ENCODE measurements at places on chromosomes 12 and 14.
A peak's percentile ranks its signal among the peaks of the same experiment; 100 is the strongest.

GRCh38 chr12:111578971-111579340 is 20.2 kb downstream of the ATXN2 start:
- DNase-seq = no peak

DNA sequence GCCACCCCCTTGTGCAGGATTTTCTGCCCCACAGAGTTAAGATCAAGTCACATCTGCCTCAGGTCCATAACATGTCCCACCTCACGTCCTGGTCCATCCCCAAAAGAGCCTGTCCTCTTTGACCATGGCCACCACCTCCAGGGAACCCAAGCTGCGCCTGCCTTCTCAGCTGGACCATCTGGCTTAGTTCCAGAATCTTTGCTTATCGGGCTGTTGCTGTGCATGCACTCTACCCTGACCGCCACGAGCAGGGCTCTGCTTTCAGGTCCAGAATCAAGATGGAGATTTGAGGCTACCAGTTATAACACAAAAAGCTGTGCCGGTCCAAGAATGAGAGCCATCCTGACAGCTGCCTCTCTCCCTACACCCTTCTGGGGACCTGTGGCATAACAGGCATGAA is 326.7 kb downstream of the DPF3 start:
- DNase-seq = no peak

DNA sequence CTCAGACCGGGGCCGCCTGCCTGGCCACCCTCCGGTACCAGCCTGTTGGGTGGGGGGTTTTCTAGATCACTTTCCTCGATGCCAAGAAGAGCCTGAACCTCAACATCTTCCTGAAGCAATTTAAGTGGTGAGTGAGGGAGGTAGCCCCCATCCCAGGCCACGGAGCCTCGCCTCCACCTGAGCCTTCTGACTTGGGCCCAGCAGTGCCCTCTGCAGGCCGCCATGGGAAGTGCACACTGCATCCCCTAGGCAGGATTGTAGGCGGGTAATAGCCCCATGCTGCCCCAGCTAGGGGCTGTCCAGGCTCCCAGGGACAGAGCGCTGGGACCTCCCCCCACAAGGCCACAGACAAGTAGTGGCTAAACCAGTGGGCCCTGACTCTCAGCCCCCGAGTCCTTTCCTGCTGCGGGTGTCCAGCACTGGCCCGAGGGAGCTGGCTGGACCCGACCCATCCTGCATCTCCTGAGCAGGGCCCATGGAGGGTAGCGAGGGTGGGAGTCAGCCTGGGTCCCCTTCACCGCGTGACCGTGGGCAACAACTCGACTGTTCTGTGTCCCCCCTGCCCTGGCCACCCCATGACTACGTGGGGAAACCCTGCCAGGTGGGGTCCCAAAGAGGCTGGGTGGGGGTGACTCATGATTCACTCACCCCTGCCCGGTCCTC is 15.3 kb upstream of the ADSS1 start:
- peak; percentile 11 for DNase-seq

GRCh38 chr12:12902036-12902435 is 10.7 kb downstream of the GPRC5A start:
- DNase-seq = no peak

GRCh38 chr12:21695986-21696385 is 38.3 kb upstream of the LDHB start:
- DNase-seq = no peak

DNA sequence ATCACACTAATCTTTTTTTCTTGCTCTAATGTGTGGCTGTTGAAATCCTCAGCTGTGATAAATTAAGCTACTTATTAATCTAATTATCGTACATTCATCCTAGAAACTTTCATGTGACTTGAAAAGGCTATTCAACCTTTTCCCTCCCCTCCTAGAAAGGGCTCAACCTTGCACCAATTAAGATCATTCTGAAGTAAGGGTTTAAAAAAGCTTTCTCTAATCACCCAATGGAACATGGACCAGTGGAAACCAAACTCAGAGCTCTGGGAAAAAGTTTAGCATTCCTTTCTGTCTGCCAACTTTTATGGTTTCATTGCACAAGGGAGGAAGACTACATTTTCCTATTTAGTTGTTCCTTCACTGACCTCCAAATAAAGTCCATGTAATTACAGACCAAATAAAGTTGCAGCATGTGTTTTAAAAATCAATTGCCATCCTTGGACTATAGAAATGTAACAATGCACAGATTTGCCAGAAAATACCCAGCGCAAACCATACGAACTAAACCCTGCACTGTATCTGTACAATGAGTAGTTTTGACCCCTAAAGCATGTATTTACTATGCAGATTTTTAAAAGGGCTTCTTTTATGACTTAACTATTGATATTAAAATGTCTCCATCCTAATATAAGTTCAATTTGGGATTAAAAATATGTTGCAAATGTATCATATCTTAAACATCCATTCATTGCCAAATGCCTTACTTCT is 142.6 kb upstream of the OTX2 start:
- no peak for DNase-seq

GRCh38 chr12:47938093-47938492 is 25.3 kb upstream of the TMEM106C start:
- peak; percentile 26 for DNase-seq

GRCh38 chr14:77691259-77691658 is 16.6 kb downstream of the ALKBH1 start:
- no peak for DNase-seq

DNA sequence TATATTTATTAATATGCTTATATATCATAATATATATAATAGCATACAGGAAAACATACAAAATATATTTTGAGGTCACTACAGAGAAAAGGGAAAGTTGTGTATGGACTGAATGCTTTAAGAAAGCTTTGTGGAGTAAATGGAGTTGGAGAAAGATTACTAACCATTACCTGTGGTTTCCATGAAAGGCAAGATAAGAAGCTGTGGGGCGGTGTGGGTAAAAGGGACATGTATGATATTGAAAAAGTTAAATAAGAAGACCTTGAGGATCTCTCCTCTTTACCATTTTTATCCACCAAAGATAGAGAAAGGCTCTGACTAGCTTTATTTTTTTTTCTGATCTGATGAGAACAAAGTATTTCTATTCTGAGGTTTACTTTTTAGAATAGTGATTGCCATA is 404.4 kb downstream of the TRHDE start:
- no peak for DNase-seq

- no peak for DNase-seq
These were observed 319.0 kb downstream of the FOXG1 start for GRCh38 chr14:29085546-29085945.

- DNase-seq = no peak
These were observed 13.8 kb upstream of the PRKD1 start for GRCh38 chr14:29941401-29941800.

DNA sequence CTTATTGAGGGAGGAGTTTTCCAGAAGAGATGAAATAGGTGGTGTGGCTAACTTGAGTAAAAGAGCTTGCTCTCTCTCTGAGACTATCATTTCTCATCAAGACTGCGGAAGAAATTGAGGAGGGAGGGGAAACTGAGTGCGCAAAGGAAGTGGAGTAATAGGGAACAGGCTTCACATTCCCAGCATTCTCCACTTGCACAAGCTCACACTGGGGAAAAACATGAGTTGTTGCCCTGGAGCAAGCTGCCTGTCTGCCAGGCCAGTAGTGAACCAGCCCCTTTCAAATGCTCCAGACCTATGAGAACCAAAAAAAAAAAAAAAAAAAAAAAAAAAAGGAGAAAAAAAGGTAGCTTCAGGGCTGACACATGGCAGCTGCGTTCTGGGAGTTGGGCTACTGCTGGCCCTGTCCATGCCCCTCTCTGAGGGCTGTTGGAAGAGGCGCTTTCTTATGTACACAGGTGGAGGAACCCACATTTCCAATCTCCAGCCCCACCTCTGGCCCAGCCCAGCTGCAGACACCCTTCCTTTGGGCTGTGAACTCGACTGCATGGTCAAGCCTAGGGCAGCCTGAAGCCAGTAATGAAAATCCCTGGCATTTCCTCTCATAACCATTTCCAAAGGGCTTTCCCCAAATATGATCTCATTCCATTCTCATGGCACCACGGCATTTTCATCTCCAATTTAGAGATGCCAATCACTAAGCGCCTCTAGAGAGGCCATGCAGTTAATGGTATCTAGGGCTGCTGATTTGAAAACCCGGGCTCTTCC is 32.5 kb upstream of the EMP1 start:
- no peak for DNase-seq

- peak; percentile 95 for DNase-seq
These were observed 8.2 kb downstream of the PDE6H start for GRCh38 chr12:14981049-14981448.

DNA sequence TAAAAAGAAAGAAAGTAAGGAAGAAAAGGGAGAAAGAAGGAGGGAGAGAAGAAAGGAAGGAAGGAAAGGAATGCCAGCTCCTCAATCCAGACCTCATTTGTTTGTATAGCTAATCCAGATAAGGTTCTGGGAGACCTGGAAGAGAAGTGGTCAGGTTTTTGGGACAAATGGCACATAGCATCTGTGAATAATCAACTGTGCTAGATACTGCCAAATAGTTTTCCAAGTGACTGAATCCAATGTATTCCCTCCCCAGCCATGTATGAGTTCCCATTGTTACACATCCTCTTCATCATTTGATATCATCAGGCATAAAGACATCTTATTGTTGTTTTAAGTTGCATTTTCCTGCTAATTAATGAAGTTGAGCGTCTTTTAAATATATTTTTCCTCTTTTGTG is 18.6 kb upstream of the PTGR2 start:
- no peak for DNase-seq

DNA sequence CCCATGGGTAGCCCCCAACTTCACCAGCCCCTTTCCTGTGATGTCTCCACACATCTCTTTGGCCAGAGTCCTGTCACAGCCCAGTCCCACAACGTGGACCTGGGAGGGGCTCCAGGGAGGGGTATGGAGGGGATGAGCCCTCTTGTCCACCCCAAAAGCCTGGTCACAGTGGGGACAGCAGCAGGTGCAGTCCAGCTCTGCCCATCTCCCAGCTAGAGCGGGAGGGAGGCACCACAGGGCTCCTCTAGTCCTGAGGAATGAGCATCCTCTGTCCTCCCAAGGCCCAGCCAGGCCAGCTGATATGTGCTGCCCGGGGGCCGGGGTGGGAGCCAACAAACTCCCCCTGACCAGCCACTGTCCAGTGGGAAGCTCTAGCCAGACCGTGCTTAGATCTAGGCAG is 43.5 kb upstream of the EIF5 start:
- DNase-seq = no peak

DNA sequence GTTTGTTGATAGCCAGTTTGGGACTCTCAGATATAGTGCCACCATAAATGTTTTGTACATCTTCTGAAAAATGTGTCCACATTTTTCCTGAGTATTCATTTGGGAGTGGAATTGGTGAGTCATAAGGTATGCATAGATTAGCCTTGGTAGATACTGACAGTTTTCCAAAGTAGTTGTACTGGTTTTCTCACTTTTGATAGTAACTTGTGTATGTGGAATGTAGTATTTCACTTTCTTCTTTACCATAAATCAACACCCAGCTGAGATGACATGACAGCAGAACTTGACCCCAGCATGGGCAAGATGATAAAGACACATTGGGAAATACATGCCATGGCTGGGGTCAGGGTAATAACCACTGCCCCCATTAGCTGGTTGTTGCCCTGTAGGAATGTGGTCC is 5.4 kb downstream of the FBXW8 start:
- DNase-seq = no peak

GRCh38 chr12:90260136-90260535 is 551.5 kb upstream of the ATP2B1 start:
- no peak for DNase-seq

DNA sequence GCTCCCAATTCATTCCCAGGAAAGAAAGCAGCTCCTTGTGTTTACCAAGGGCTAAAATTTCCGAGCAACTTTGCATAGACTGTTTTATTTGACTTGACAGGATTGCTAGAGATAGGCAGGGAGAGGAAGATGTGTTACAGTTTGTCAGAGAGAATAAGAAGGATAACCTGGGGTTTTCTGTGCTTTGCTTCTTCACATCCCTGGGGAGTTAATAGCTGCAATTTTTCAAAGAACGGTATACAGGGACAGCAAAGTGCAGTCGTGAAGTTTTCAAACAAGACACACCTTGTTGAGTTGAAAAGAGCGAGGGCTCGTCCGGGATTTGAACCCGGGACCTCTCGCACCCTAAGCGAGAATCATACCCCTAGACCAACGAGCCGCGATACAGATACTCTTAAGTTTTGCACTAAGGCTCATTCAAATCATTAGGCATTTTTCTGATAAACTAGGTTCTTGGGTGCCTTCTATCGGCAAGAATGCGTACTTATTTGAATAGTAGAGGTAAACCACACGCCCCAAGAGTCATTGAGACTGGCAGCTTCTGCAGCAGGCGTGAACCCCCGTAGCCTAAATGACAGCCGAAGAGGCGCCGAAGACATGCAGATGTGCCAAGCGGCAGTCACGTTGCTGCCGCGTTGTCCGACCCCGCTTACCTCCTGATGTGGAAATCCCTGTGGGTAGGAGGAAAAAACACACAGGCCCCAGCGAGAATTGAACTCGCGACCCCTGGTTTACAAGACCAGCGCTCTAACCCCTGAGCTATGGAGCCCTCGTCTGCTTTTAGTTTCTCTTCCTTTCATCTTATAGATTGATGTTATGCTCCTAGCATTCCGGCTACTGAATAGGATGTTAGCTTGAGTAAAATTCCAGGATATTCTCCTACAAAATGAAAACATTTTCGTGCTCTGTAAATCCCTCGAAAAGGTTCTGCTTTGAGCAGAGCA is 22.2 kb upstream of the RNASE12 start:
- DNase-seq = peak; percentile 98

DNA sequence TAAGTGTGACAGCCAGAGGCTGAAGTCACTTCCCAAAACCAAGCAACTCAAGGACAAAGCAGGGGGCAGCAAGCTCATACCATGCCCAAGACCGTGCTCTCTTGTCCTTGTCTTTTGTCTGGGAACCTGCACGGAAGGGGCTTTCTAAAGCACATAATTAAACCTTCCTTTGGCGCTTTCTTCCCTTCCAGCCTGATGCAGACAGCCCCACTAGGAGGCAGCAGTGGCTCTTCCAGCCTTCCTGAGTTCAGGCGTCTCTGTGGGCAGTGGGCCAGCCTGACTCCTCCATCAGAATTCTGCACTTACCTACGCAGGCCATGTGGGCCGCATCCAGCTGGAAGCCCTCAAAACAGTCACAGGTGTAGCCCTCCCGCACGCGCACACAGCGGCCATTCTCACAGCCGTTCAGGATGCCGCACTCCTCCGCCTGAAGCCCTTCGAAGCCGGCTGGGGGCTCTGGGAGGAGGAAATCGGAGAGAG is 7.6 kb downstream of the ISCA2 start:
- no peak for DNase-seq

GRCh38 chr12:101570047-101570446 is 24.7 kb upstream of the MYBPC1 start:
- DNase-seq = peak; percentile 5

- DNase-seq = no peak
These were observed 956.0 kb upstream of the NOVA1 start for GRCh38 chr14:27553790-27554189.

DNA sequence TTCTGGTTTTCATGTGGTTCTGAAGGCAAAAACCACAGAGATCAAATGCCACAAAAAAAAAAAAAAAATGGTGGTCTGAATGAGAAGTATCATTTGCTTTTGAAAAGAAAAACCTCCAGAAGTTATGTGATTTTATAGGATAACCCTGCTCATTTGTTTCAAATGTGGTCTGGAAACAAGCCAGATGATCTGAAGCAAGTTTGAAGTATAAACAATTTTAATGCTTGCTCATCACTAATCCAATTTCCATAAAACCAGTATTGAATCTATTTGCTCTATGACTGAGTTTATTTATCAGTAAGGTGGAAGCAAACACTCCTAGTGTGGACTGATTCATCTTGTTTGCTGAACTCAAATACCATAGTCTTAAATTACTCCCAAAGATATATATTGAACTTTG is 407.3 kb upstream of the FLRT2 start:
- no peak for DNase-seq

- DNase-seq = no peak
These were observed 130.8 kb upstream of the PLEKHG7 start for GRCh38 chr12:92571844-92572543.

GRCh38 chr12:21776175-21776574 is 1.7 kb upstream of the KCNJ8 start:
- DNase-seq = no peak

All from MV-4-11 (cell line).